ENCODE measurements at places on chromosomes 4 and X.

- DNase-seq, result no peak
These were observed 227.3 kb upstream of the GIMD1 start for GRCh38 chr4:106595906-106596305.

- DNase-seq, result no peak
These were observed 328.8 kb downstream of the ADAM29 start for GRCh38 chr4:175246941-175247340.

GRCh38 chr4:148023512-148024181, 291.8 kb downstream of the ARHGAP10 start:
- no peak for DNase-seq

- no peak for DNase-seq
These were observed 1653.3 kb upstream of the PCDH7 start for GRCh38 chr4:29066861-29067260.

DNA sequence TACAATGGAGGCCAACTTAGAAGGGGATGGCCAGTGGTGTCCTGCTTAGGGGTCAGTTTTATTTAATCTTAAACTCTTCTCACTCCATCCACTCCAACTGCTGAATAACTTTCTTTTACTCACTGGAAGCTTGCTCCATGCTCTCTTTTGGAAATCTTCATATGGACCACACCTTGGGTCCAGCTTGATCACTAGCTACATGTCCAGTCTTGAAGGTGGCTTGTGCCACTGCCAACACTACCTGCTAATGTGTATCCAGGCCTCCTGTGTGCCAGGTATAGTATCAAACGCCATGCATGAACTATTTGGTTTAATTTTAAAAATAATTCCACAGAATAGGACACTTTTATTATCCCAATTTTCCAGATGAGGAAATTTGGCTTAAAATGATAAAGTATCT, 37.0 kb upstream of the KDR start:
- DNase-seq, result no peak

DNA sequence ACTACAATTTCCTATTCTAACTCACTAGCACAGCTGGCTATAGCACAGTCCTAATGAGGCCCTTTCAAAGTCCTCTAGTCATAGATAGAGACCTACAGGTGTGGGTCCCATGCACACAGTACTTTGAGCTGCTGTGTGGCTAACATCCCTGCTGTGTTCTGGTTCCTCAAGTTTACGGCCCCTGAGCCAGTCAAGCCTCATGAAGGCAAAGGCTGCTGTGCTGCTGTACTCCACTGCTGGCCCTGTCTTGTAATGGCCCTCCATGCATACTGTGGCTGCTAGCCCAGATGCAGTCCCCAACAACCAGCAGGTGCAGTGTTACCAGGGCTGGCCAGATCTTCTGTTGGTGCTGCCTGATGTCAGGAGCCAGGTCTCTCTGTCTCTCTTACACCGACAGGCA, 23.4 kb upstream of the ENPEP start:
- DNase-seq, result no peak

- DNase-seq, result no peak
These were observed 20.0 kb downstream of the DCLK2 start for GRCh38 chr4:150098214-150098613.

- DNase-seq, result no peak
These were observed 40.0 kb upstream of the APLN start for GRCh38 chrX:129694805-129695204.

GRCh38 chr4:52813546-52813945, 48.6 kb upstream of the RASL11B start:
- no peak for DNase-seq

GRCh38 chrX:78104447-78105176, 564 bp downstream of the PGK1 start:
- DNase-seq, result peak; percentile 15

- DNase-seq, result no peak
These were observed 71.0 kb upstream of the UGT8 start for GRCh38 chr4:114527637-114528036.

DNA sequence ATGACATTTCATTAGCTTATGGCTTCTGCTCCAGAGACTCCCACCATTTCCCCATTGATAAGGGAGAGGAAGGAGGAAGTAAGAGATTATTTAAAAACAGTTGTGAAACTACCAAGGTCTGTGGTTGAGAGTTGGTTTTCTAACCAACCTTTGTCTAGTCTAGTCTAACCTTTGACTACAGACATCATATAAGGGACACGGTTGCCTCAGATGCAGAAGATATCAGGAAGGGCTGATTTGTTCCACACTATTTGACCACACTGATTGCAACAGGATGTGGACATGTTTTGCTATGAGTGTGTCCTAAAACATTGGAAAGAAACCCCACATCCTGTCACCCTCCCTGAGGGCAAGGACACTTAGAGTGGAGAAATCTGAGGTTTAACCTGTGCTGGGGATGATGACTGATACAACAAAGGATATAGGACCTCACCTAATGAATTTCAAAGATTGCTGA, 53.0 kb downstream of the COQ2 start:
- no peak for DNase-seq

DNA sequence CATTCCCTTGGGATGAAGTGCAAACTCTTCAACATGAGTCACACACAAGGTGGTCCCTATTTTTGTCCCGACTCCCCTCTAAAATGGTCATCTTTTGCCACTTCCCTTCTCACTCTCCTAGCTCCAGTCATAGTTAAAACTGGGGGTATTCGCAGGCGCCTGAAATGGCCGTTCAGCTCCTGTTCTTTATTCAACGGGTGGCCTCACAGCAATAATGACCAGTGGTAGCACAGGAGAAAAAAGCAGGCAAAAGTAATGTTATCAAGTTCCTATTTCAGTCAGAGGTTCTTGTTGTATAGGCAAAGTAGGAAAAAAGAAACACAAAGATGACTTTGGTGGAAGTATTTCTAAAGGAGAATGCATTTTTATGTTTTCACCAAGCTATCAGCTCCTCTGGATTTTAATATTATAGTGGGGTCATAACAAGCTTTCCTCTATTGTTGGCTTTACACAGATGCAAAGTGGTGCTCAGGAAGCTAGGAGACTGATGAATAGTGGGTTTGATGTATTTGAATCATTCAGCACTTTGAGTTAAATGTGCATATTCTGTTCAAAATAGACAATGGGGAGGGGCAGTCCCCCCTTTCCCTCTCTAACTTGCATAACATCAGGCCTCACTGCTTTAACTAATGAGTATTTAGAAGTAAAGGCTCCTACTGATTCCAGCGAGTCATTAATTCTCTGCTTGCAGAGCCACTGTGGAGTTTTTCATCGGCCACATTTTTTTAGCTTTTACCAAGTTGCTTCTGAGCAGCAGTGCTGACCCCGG, 171.2 kb upstream of the NDP start:
- DNase-seq, result no peak

DNA sequence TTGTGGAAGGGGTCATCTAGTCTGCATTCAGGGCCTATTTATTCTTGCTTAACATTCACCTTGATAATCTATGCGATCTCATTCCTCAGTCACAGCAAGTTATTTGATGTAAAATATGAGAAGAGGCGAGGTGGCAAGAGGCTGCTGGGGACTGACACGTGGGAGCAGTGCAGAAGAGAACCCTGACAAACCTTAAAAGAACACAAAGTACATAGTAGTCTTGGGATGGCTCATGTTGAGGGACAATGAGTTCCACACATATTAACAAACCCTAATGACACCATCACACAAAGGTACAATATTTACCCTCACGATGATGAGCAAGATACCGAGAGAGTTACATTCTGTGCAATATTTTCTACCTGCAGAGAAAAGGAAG, 57.5 kb downstream of the MAML3 start:
- no peak for DNase-seq

GRCh38 chr4:128840711-128841318, 31.3 kb downstream of the JADE1 start:
- DNase-seq, result no peak

GRCh38 chrX:9942086-9942485, 25.1 kb upstream of the CLDN34 start:
- DNase-seq, result no peak

GRCh38 chrX:40996886-40997530, 88.2 kb upstream of the USP9X start:
- DNase-seq, result no peak

DNA sequence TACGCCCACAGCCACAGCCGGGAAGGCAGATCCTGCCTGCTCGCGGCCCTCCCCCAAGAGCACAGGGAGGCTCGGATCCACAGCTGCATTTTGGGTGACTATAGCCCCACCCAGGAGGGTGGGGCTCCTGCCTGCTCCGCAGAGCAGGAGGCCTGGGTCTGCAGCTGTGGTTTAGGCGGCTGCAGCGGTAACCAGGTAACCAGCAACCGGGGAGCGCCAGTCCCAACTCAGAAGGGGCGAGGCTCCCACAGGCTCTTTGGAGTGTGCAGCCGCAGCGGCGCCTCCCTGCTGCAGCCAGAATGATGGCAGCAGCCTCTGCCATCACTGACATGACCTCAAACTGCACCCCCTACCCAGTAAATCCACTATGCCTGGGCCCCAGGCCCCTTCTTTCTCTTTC, 148.0 kb upstream of the F9 start:
- DNase-seq, result no peak

GRCh38 chrX:104565791-104566680, at the start of gene IL1RAPL2:
IL1RAPL2 (plus strand) TSS chrX:104566199.
- DNase-seq, result no peak

- no peak for DNase-seq
These were observed 628.4 kb downstream of the SPRY1 start for GRCh38 chr4:124025000-124025399.

DNA sequence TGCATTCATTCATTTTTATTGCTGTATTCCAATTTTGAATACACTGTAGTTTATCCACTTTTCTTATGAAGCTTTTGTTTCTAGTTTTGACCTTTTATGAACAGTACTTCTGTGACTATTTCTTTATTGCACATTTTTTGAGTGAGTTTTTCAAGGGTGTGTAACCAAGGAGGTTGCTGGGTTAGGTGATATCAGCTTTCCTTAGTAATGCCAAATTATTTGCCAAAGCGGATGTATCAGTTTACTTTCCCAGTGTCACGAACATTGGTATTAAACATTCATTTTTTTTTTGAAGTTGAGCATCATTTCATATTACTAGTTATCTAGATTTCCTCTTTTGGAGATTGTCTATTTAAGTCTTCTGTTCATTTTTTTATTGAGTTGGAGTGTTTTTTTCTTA, 32.9 kb downstream of the STIM2 start:
- no peak for DNase-seq

- no peak for DNase-seq
These were observed 246.0 kb upstream of the ARSJ start for GRCh38 chr4:114225436-114225835.

GRCh38 chr4:11603591-11604194, 175.0 kb upstream of the HS3ST1 start:
- DNase-seq, result no peak

DNA sequence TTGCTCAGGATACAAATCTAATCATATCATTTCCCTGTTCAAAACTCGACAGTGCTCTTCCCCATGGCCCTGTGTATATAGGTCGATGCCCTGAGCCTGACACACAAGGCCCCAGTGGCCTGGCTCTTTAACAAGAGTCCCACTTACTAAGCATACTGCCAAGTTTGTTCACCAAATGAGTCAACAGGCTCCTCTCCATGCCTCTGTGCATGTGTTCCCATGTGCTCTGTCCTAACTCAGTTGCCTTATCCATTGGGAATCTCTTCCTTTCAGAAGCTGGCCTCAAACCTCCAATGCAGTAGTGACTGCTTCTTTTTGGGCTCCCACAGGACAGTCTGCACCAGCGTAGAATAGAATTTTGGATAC, 18.9 kb upstream of the CXCR3 start:
- no peak for DNase-seq

DNA sequence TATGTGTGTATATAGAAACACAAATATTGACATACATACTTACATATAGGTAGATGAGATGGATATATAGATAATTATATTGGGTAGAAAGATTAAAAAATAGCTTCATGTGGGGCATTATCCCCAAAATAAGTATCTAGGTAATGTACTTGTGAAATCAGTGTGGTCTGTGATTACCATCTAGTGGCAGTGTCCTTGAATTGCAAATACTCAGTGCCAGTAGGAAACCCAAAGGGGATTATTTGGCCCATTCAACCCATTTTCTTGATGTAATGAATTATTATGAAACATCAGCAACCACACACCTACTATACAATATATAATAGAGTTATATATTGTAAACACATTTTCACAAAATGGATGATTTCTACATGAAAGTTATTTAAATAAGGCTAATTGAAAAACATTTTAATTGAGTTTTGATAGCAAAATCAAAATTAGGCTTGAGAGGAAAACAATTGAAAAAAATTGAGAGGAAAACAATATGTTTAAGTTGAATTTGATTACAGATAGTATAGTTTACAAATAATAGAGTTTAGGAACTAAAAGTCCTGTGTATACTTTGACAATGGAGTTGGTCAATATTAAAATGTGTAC, 389.4 kb downstream of the GALNTL6 start:
- DNase-seq, result no peak

GRCh38 chrX:118221270-118221669, 104.7 kb upstream of the KLHL13 start:
- no peak for DNase-seq

GRCh38 chrX:828411-828959, 197.9 kb downstream of the SHOX start:
- DNase-seq, result no peak

- DNase-seq, result no peak
These were observed 1017.6 kb upstream of the HS3ST1 start for GRCh38 chr4:12446256-12446655.

DNA sequence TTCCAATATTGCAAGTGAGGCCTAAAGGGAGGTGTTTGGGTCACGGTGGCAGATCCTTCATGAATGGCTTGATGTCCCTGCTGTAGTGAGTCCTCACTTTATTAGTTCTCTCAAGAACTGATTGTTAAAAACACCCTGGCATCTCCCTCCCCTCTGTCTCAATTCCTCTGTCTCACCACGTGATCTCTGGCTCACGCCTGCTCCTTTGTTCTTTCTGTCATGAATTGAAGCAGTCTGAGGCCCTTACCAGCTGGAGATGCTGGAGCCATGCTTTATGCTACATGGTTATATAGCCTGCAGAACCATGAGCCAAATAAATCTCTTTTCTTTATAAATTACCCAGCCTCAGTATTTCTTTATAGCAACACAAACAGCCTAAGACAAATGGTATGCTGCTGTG, 980.7 kb upstream of the GRIA3 start:
- DNase-seq, result no peak

- no peak for DNase-seq
These were observed 99.8 kb downstream of the PPP1R2C start for GRCh38 chrX:42678133-42678532.

GRCh38 chrX:106436691-106437090, 175.1 kb upstream of the RADX start:
- no peak for DNase-seq

- no peak for DNase-seq
These were observed 49.2 kb upstream of the SCRG1 start for GRCh38 chr4:173448103-173448502.

- DNase-seq, result no peak
These were observed 58.5 kb downstream of the ASMT start for GRCh38 chrX:1673337-1673736.

GRCh38 chr4:13159041-13159620, 325.0 kb downstream of the RAB28 start:
- no peak for DNase-seq

GRCh38 chrX:15719324-15719968, 18.6 kb upstream of the CA5B start:
- DNase-seq, result no peak

- no peak for DNase-seq
These were observed 39.5 kb upstream of the RBMX start for GRCh38 chrX:136920001-136920400.

GRCh38 chr4:145083891-145084605, 13.9 kb downstream of the ANAPC10 start:
- DNase-seq, result no peak

GRCh38 chr4:141705048-141705746, 68.8 kb downstream of the IL15 start:
- DNase-seq, result no peak

- no peak for DNase-seq
These were observed 24.9 kb downstream of the AR start for GRCh38 chrX:67568769-67569168.

Data from effector CD4-positive, alpha-beta T cell (primary cell).